ENCODE measurements at places on chromosomes 2 and 18. TPM values are rescaled to one million over a fixed set of nuclear protein-coding genes. Genes with fewer than 3 reads are reported as not detected.

DNA sequence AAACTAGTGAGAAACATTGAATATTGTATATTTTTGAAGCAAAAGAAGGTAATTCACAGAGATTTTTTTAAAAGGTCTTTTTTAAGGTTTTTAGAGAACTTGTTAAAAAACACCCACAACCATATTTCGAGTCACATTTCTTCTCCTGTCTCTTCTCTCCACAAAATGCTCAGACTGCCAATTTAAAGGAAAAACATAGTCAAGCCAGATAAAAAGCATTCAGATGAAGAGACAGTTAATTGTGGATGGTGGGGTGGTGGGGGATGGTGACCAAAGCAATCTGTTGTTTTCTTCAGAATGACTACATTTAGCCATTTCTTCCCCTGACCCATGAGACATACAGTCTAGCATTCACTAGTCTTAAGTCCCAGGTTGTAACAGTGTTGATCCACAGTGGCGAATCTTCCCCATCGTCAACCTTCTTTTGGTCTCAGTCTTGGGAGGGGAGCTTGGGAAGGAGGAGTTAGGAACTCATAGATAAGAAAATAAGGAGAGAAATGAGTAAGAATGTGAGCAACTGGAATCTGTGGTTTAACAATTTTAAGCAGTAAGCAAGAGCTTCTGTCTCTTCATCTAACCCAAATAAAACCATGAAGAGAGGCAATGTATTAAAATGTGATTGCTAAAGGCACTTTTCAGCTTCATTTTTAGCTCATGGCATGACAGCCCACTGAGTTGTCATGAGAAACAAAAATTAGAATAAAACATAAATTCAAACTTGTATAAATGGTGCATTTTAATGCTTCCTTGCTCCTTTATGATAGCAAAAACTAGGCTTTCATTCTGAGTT, 413.7 kb upstream of the FSHR start:
- DNase-seq, result no peak

- no peak for DNase-seq
Observed at GRCh38 chr18:11408555-11409065, 200.8 kb upstream of the SLC35G4 start.

Gene SPDYA
- total RNA-seq, result 2.7 TPM

DNA sequence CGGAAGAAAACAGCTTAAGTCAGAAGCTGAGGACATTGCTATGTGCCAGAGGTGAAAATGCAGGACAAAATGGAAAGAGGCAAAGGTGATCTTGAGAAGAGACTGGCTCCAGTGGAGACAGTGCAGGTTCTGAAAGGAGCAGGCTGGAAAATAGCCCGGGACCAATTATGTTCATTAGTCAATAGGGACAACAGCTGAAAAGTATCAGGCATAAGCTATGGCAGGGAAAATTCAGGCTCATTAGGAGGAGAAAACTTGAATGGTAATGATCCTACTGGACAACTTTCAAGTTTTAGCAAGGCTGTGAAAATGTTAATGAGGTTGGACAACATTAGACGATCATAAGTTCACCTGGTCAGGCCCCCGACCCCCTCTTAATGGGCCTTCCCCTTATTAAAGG, 60.2 kb downstream of the GALNT14 start:
- no peak for DNase-seq

Gene MTIF2
- total RNA-seq, result 14.6 TPM

GRCh38 chr2:1437537-1437936, 24.3 kb downstream of the TPO start:
- no peak for DNase-seq

Gene VWA3B
- total RNA-seq, result 0.73 TPM

Gene LIPG
- total RNA-seq, result 10.0 TPM

DNA sequence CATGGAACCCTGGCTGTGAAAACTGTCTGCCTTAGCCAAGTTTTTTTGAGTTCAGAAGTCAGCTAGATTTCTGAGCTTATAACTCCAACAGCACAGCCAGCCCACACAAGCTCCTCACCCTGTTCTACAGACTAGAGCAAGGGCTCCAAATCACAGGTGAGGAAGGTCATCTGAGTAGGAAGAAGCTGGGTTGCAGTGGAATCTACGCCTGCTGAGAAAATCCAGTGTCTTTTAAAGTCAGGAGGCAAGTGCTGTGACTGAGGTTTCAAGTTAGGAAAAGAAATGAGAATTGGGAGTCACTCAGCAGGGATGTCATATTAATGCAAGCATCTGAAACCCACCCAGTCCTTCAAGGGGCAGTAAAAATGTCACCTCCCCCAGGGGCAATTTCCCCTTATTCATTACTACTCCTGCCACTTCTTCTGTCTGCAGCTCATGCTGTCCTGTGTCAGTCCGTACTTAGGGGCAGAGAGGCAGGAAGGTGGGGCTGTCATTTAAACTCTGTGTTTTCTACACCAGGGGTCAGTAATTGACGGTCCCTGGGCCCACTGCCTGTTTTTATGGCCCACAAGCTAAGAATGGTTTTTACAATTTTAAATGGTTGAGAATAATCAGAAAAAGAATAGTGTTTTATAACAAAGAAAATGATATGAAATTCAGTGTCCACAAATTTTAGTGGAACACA, 551.1 kb downstream of the BCL11A start:
- no peak for DNase-seq

- no peak for DNase-seq
Observed at GRCh38 chr2:151478011-151478410, 68.3 kb downstream of the RIF1 start.

DNA sequence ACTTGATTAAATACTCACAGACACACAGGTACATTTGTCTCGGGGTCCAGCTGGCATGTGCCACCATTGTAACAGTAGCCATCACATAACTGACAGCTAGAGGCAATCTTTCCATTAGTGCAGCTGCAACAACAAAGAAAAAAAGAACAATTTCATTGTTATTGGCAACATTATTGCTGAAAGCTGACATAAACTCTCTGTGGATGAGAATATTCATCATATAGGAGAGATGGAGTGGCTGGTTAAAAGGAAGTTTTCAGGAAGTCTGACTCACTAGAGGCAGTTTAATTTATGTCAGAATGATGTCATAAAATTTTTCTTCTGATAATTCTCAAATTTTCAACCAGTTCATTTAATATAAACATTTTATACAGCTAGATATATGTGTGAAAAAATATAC, 1490.0 kb upstream of the NXPH2 start:
- no peak for DNase-seq

DNA sequence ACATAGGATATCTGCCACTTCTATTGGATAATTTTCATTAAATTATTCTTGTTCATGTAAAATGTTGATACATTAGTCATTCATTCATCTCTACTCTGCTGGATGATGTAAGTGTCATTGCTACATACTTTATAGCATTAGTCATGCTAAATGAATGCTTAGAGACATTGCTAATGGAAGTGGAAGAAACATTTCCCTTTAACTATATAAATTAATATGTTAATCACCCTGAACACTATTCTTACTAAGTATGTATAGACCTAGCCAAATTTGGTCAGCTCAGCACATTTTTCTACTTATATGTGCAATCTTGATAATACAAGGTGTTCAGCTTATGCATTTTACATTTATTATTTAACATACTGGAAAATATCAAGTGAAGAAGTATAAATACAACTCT, 160.2 kb downstream of the DPP4 start:
- no peak for DNase-seq

Gene IL36G
- total RNA-seq, result not detected

- DNase-seq, result no peak
Observed at GRCh38 chr2:218015586-218016521, 13.1 kb upstream of the TNS1 start.

DNA sequence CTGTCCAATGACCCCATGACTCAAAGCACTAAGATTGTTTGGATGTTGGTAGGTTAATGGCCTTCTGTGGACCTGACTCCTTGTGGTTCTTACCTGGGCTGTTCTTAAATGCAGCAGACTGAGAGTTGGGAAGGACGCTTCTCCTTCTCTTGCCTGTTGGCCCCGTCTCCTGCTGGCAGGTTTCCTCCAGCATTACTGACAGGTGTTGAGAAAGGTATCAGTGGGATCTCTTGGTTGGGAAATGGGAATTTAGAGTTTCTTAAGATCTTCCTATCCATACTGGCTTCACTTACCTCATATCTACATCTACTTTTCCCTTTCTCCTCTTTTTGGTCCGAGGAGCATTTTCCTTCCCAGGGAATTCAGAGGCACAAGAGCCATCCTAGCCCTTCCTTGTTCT, 57.9 kb downstream of the TET3 start:
- no peak for DNase-seq

GRCh38 chr2:219350215-219350614, 17.7 kb upstream of the RESP18 start:
- DNase-seq, result no peak

Gene VIL1
- 0.73 TPM for total RNA-seq

Gene YWHAQ
- total RNA-seq, result 467 TPM

GRCh38 chr2:173653432-173653805, 298.7 kb downstream of the CDCA7 start:
- DNase-seq, result no peak

Gene OR6B3
- total RNA-seq, result not detected

DNA sequence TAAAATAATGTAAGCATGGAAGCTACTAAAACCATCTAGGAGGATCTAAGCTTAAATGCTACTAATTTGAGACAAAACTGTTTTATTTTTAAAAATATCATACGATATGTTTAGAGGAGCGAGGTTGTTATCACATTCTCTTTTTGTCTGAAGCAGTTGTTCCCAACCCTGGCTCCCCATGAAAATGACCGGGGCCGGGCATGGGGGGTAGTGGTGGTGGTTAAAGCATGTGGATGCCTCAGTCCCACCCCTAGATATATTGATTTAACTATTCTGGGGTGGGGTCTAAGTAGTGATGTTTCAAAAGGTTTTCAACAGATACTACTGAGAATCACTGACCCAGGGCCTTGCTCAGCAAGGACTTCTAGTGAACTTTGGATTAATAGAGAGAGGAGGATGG, 359.8 kb downstream of the ALK start:
- DNase-seq, result no peak

GRCh38 chr2:121196132-121196848, 88.7 kb downstream of the TFCP2L1 start:
- DNase-seq, result no peak

DNA sequence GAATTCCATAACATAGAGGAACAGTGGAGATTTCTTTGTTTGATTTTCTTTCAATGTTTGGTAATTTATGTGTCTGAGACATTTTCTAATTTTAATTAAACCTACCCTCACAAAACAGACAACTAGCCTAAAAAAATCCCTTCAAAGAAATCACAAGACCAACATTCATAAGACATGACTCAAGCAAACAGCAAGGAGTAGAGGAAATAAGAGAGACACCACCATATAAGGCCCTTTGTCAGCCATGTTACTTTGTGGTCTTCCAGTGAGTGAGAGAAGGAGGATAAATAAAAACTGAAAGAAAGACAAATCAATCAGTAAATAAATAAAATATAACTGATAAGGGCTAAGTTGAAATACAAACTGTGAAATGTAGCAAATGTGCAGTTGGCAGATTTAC, 830.8 kb upstream of the SLC39A10 start:
- DNase-seq, result no peak

Gene HRH4
- 0.18 TPM for total RNA-seq

- no peak for DNase-seq
Observed at GRCh38 chr2:198186257-198186656, 381.9 kb downstream of the PLCL1 start.

DNA sequence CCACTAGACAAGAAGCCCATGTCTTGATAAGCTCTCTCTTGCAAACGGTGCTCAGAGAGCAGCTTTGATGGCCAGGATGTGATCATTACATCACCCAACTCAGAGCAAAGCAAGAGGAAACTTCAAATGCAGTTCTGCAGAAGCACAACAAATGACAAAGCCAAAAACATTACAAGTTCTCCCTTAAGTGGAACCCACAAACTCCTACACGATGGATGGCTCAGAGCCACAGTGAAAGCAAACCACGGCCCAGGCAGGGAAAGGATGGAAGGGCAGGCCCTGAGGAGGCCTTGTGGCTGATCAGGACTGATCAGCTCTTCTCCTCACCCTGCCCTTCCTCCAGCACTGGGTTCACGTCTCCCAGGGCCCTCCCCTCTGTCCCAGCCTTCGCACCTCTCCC, 326.4 kb downstream of the EIPR1 start:
- DNase-seq, result no peak

Gene ADCYAP1
- total RNA-seq, result 23.3 TPM

Gene SGPP2
- 3.1 TPM for total RNA-seq

DNA sequence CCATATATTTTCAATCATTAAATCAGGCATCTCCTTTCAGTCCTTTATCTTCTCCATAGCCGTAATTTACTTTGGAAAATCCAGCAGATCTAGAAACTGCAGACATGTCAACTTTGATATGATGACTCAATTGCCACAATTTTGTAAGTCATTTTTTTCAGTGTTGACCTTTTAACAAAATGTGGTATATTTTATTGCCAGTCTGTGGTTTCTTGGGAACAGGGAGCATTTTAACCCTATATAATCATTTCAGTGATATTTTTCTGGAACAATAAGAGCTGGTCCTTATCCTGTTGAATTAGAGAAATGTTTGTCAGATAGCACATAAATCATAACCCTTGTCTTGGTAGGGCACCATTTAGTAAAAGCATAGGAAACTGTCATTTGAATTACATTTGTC, 90.9 kb upstream of the UBXN4 start:
- no peak for DNase-seq

- no peak for DNase-seq
Observed at GRCh38 chr2:75729861-75730260, 19.1 kb upstream of the GCFC2 start.

Gene KCNG3
- total RNA-seq, result 0.27 TPM

Gene SLC14A1
- 3.7 TPM for total RNA-seq

GRCh38 chr2:101355401-101356054, 31.8 kb downstream of the CREG2 start:
- DNase-seq, result no peak

DNA sequence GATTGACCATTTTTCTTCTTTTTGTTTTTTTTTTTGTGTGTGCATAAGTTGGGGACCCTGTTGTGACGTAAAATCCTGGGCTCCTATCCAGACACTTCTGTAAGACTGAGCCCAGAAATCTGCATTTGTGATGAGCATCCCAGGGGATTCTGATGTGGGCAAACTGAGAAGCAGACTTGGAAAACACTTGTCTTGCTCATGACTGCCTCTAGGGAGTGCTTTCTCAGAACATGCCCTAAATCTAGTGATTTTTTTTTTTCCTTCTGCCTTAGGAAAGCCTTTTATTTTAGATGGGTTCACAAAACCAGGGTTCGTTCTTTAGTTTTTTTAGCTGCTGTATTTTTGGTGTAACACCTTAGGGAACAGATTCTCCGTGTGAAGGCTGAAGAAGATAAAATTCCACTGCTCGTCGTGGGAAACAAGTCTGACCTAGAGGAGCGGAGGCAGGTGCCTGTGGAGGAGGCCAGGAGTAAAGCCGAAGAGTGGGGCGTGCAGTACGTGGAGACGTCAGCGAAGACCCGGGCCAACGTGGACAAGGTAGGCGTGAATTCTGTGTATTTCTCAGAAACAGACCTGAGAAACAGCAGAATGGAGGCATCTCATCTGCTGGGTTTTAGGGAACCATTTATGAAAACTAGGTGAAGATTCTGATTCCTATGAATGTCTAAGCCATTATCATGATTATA, 36.7 kb downstream of the RALB start:
- DNase-seq, result no peak

DNA sequence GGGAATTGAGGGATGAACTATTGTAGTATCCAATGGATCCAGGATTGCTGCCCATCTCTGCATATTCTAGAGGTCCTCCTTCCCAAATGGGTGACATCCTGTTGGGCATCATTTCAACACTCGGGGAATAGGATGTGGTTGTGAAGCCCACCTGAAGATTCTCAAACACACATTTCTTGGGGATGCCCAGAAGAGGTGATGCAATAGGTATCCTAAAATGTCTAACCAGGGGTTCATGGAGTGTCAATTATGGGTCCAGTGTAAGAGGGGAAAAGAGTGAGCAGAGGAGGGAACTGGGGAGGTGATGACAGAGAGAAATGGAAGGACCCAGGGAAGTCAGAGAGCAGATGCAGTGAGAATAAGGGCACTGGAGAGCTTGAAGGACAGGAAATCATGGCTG, 52.1 kb downstream of the POLE4 start:
- no peak for DNase-seq

All from cerebellum (tissue), 4 donors.